Endothelial cell of umbilical vein (primary cell): ENCODE measurements at places on chromosomes 12 and 14. TPM values are rescaled to one million over a fixed set of nuclear protein-coding genes. Genes with fewer than 3 reads are reported as not detected.

Gene TEX52
- total RNA-seq: not detected in 2 replicates

Gene RHEBL1
- 2.3 and 2.6 TPM in 2 replicates for total RNA-seq

Gene PTPRR
- 0.46 and 0.72 TPM in 2 replicates for total RNA-seq

Gene PRIMA1
- total RNA-seq: not detected in 2 replicates

Gene LRIG3
- total RNA-seq: 42.9 and 55.5 TPM in 2 replicates

Gene RNASE1
- 182 and 216 TPM in 2 replicates for total RNA-seq

Gene CCDC177
- total RNA-seq: not detected in 2 replicates
